Stimulated activated CD4-positive, alpha-beta T cell treated with anti-CD3 and anti-CD28 coated beads, Interleukin-4, amount 100 ng/mL, for 48 hours (primary cell): ENCODE measurements at places on chromosomes 5 and 9.

DNA sequence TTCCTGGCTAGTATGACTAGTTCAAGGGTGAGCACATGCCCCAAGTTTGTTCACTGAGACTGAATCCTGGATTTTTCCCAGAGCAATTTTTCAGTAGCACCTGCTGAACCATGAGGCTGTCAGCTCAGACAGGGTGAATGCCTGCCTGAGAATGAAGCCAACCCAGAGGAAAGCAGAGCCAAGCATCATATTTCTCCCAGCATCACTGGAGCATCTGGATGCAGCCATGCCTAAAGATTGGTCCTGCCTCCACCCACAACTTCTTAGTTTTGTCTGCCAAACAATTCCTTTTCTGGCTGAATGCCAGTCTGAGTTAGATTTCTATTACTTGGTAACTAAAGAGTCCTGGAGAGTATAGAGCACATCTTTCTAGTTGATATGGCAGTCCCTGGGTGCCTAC, 343.6 kb downstream of the CSNK1G3 start:
- DNase-seq: no peak

GRCh38 chr9:128128836-128129590, 1.5 kb upstream of the PTGES2 start:
- no peak for DNase-seq

- DNase-seq: no peak
Measured at GRCh38 chr9:34125681-34126206, 754 bp downstream of the DCAF12 start.

GRCh38 chr5:76836585-76836984, 13.2 kb upstream of the S100Z start:
- no peak for DNase-seq

- DNase-seq: no peak
Measured at GRCh38 chr5:64632251-64632650, 58.1 kb upstream of the SHISAL2B start.

DNA sequence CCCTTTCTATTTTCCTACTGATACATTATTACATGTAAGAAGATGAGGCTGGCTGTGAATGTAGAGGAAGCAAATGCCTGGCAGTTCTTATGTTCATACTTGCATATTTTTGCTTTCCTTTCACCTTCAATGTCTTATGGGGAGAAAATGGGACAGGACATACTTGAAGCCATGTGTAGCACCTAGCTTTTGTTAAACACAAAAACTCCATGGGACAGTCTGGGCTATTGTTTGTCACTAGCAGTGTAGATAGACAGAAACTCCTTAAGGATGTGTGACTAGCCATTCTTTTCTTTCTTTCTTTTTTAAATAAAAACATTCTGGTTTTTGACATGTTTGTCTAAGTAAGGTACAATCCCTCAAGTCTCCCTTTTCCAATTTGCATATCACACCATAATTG, 122.7 kb downstream of the ARL15 start:
- DNase-seq: no peak

DNA sequence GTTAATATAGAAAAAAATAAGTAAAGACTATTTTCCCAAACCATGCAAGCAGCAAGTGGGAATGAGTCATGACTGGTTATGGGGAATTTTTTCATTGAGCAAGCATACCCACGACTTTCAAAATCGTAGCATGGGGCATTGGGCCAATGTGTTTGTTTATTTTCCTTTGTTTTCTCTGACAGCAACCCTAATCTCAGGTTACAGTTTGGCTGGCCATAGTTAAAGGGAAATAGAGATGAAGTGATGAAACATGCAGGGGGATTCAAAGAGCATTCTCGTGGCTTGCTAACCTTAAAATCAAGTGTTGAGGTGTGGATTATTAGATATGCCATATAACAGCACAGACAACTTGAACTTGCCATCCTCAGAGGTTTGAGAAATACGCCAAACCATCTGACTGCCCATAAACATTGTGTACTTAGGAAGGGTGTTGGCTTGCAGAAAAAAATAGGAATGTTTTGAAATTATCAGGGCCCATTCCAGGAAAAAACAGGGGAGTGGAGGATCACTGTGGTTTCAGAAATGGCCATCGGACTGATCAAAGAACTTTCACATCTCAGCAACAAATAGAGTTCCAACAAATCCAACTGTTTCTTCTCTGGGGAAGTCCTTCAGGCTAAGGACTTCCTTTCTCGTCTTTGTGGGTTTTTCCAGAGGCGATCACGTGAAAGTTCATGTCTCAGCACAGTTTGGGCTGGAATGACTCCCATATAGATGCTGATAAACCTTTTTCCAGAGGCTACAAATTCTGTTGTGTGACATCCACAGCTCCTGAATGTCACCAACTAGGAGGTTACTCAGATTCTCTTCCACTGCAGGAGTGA, 259.1 kb downstream of the SYK start:
- no peak for DNase-seq

- no peak for DNase-seq
Measured at GRCh38 chr9:122661416-122661815, at the start of gene OR1L1. Gene OR1L1, plus strand, starts transcription at chr9:122661716. Its CDS starts 0 bp downstream, at chr9:122661716.

DNA sequence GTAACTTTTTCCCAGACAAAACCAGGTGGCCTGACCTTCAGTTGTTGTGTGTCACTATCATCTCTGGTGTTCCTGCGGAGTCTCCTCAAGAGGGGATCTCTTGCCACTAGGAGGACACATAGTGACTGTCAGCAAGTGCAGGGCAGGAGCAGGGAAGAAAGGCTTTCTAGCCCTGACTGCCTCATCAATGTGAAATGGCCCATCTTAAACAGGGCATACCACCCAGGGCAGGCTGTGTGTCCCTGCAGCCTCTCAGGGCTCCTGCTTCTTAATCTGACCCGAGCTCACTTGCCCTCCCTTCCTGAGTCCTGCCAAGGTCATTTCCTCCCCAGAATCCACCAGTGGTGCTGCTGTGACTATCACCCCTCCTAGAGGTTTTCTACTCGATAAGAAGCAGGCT, 57.4 kb upstream of the SIMC1 start:
- DNase-seq: no peak

DNA sequence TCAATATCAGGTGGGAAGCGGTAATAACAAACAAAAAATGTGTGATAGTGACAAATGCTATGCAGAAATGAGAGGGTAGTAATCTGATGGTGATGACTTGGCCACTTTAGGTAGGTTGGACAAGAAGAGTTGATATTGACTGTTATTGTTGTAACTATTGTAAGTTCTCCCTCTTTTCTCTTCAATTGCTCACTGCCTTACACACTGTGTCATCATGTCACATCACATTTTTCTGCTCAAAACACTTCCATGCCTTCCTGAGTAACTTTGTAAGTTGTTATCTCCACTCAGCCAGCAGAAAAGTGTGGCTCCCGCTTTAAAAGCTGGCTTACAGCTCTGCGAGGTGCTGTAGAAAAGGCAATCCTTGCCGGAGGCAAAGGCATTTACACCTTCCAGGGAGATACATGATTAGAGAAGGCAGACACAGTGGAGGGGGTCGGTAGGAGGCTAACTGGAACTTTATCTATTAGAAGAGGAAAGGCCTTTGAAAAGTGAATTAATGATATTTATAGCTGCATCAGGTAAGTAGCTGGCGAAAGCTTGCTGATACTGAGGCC, 85.2 kb upstream of the CLINT1 start:
- no peak for DNase-seq

DNA sequence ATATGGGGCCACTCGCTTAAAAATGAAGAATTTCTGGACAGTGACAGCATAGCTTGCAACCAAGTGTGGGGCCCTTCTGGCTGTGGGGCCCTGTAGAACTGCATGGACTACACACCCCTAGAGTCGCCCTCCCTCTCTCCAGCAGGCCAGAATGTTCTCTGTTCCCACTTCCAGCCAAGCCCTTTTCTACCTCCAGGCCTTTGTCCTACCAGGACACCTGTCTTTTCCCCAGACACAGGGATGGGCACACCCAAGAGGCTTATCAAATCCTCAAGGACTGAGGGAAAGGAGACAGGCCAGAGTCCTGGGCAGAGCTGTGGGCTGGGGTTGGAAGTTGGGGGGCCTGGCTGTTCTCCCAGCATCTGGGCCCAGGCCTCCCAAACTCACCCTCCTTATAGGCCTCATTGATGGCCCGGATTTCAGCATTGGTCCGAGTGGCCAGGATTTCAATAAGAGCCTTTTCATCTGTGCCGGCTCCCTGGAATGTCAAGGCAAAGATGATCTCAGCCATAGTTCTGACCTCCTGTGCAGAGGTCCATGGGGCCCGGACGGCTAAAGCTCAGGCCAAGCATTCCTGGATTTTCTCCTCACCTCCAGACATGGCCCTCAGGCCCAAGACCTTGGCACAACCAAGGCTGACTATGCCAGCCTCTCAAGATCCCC, 38.2 kb upstream of the TNIP1 start:
- DNase-seq: no peak

DNA sequence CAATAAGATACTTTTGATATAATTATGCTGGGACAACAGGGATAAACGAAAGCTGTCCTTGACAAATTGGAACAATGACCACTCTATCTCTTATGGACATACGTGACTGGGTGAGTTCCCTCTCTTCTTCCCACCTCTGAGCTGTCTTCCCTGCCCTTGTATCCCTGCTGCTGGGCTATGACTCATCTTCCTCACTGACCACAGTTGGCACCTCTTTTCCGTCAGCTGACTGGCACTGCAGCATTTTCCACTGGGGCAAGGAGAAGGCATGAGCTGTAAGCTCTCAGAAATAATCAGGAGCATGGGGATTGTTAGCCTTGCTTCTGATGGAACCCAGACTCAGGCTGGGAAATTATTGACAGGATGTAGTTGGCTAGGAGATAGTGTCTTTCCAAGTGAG, 48.7 kb downstream of the PCSK1 start:
- no peak for DNase-seq

DNA sequence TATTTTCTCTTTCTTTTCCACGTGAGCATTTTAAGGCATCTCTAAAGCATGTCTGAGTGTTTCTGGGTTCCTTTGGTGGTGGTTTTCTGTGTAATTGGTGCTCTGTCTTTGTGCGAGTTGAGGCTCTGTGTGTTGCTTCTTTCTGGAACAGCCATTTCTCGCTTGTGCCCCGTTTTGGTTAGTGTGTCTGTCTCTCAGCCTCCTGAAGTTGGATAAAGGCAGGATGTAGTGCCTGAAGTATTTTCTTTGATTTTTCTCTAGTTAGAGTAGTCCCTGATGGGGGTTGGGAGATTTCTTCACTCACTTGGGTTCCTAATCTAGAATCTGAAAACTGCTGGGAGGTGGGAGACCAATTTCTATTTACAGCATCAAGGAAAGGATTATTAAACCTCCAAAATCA, 129.7 kb upstream of the TMEM161B start:
- no peak for DNase-seq

- no peak for DNase-seq
Measured at GRCh38 chr9:98944734-98945074, 997 bp downstream of the COL15A1 start.

DNA sequence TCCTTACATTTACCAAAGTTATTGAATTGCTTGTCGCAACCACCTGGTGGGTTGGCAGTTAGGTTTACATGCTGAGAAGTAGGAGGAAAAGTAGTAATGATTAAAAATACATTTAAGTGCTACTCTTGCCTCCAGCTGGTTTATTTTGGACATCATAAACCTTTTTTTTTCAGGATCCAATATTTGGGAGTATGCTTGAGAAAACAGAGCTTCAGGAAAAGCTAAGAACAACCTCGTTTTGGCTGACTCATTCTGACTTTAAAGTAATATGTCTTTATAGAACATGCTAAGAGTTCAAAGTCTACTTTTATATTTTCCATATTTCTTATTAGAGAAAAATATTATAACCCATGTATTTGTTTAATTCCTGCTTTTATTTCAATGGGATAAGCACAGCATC, 41.7 kb upstream of the BNC2 start:
- DNase-seq: no peak

GRCh38 chr5:141363952-141364660, at the start of gene PCDHGA5:
Gene PCDHGA5, plus strand, starts transcription at chr5:141364162. Its CDS starts 169 bp downstream, at chr5:141364331.
- no peak for DNase-seq

GRCh38 chr5:179303451-179304200, 41.6 kb downstream of the ADAMTS2 start:
- no peak for DNase-seq

DNA sequence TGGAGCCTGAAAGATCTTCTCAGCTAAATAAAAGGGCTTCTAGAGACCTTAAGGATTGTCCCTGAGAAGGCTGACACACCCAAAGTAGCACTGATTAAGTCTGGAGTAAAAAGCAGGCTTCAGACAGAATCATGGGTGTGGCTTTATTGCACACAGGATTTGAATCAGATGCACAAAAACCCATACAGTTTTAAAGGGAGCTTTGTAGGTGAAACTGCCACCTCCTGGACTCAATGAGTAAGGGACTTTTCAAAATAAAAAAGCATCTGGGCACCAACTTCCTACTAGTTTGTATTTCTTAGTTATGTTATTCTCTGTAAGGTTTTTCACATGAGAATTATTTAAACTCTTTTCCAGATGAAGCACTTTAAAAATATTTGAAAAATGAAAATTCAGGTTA, 129.4 kb downstream of the EDIL3 start:
- DNase-seq: no peak

GRCh38 chr5:58544195-58544594, 38.7 kb upstream of the RAB3C start:
- DNase-seq: no peak

- peak; percentile 78 for DNase-seq
Measured at GRCh38 chr9:135499326-135500070, 984 bp upstream of the MRPS2 start.

- DNase-seq: no peak
Measured at GRCh38 chr5:41932770-41933169, 7.7 kb downstream of the FBXO4 start.

DNA sequence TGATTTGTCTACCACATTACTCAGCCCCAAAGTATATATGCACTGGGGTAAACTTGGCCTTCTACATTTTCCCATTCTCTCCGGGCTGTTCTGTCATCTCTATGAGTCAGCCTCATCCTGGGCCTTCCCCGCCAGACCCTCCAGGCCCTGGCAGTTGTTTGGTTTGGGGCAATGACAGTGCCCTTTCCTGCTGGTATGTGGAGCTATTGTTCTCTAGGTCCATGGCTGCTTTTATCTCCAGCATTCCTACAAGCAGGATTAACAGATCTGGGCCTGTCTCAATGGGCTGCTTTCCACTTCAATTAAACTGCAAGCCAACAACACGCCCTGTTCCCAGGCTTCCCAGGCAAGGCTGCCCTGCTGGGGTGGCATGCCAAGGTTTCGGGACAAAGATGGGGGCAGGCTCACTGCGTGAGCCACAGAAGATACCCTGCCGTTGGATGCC, 136.4 kb downstream of the SLIT3 start:
- DNase-seq: no peak
